ENCODE measurements at places on chromosomes 2 and 18.
A peak's percentile ranks its signal among the peaks of the same experiment; 100 is the strongest.

GRCh38 chr2:58512878-58513277 is 271.8 kb upstream of the FANCL start:
- DNase-seq, result no peak

- no peak for DNase-seq
Observed at GRCh38 chr2:53028225-53028624, 739.4 kb upstream of the CHAC2 start.

GRCh38 chr2:175207741-175208438 is 26.4 kb upstream of the ATP5MC3 start:
- no peak for DNase-seq

DNA sequence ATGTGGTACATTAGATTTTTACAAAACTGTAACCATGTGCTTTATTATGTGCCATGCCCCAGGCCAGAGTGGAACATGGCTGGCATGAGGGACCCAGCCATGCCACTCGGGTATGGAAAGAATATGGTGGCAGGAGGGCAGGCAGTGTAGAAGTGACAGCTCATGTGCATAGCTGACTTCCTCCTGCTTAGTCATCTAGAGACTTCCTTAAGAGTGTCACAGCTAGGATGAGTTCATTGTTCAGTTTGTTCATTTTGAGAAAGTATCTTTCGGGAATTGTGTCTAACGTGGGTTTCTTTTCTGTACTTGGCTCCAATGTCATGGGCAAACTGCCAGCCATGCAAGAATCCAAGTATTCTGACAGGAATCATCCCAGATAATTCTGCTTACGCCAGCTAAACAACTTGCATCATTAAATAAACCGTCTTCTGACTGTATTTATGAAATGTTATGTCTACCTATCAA is 94.3 kb upstream of the ITGB6 start:
- no peak for DNase-seq

GRCh38 chr2:189412330-189412953 is 28.8 kb upstream of the WDR75 start:
- peak; percentile 32 for DNase-seq

- no peak for DNase-seq
Observed at GRCh38 chr2:198220763-198221610, 416.6 kb downstream of the PLCL1 start.

DNA sequence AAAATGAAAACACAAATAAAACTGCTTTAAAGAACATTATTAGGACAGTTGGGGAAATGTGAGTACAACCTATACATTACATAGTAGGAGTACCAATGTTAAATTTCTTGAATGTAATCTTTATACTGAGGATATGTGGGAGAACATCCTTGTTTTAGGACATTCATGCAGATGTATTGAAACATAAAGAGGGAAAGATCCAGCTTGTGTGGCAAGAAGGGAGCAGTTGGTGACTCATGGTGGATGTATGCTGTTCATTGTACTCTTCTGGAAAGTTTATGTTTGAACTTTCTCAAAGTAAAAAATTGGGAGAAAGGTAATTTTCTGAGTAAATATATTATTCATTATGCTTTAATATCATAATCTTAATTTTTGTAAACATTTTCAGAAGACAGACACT is 132.1 kb upstream of the DLGAP1 start:
- DNase-seq, result no peak

DNA sequence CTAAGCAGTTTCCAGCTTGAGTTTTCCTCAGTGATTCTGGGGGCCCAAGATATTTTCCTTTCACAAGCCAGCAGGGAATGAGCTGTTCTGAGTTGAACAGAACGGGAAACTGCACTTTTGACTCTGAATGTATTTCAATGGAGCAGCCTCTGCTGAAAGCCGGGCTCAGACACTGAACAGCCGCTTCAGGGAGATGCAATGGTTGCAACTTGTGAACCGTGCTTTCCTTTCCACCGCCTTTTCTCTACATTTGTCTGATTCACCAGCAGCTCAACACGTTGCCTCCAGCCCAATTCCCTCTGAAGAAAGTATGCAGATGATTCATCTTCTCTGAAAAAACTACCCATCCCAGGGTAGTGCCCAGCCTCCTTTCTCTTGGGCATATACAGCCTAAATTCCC is 119.3 kb upstream of the PKDCC start:
- DNase-seq, result no peak

DNA sequence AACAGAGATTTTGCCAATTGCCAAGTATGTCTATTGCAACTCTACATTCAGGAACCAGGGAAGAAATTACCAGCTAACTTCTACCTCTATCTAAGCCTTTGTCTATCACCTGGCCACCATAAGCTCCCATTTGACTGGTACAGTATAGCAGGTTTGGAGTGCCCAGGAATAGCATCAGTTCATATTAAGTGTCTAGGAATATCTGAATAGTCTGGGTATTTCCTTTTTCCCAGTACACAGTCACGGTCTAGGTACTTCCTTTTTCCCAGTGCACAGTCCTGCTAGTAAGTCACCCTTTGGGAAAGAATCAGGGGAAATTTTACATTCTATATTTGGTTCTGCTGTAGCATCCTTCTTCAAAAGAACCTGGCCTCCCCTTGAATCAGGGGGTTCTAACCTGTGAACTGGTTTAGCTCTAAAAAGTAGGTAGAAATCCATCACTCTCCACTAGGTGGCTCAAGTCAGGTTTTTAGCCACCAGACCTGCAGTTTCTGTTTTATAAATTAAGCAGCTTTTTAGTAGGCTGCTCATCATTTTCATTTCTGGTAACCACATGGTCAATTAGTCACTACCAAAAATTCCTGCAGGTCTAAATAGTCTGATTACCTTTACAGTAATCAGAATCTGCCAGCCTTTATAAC is 49.3 kb upstream of the DNAJC10 start:
- no peak for DNase-seq

GRCh38 chr2:46065152-46065551 is 232.1 kb upstream of the EPAS1 start:
- DNase-seq, result no peak

DNA sequence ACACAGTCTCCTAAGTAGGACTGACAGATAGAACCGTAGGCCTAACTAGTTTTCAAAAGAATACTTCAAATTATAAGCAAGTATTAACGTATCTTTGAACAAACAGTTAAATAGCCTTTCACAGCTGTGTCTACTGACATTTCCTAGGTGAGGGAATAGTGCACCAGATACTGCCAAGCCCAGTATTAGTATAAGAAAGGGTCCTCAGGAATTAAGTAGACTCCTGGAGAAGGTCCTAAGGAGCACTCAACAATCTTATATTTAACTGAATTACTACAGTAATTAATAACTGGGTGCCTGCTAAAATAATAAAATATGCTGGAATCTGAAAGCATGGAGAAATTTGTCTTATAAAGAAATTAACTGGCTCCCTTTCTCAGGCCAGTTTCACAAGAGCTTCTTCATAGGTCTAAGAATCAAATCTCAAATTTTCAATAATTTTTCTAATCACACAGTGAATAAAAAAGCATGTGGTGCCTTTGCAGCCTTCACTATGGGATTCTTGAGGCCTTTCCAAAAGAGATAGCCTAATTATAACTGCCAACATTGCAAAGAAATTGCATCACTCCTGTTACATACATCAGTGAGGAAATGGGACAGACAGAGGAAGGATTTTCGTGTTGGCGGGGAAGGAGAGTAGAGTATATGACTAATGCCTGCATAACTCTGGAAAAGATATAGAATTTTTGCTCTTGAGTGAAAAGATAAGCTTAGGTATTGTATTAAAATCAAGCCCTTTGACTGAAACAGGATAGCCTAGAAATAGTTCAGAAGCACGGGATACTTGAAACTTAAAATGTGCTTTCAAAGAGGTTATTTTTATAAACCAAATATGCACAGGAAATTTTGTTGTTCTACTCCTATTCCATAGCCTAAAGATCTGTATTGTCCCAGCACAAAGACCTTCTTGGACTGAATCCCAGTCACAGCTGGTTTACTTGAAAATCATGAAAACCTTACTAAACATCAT is 228.6 kb upstream of the STK17B start:
- no peak for DNase-seq

DNA sequence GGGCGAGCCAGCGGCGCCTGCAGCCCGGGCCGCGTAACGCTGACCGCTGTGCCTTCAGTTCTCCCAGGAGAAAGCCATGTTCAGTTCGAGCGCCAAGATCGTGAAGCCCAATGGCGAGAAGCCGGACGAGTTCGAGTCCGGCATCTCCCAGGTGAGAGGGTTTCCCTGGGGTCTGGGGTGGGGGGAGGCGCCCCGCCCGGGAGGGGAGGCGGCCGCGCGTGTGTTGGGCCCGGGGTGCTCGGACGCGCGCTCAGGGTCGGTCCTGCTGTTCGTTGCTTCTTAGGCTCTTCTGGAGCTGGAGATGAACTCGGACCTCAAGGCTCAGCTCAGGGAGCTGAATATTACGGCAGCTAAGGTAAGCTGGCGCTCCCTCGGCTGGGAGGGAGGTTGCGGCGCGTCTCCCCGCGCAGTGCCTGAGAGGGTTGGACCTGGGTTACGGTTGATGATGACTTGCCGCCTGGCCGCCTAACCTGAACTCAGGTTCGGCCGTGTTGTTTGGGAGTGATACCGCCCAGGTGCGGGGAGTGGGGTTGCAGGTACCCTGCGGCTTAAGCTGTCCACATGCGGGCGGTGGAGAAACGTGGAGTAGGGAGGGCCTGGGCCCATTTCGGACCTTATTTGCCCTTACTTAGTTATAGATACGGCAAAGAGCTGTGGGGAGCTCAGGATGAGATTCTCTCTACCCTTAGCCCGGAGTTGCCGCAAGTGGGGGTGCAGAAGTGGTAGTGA is 638 bp downstream of the RPS7 start:
- peak; percentile 10 for DNase-seq

DNA sequence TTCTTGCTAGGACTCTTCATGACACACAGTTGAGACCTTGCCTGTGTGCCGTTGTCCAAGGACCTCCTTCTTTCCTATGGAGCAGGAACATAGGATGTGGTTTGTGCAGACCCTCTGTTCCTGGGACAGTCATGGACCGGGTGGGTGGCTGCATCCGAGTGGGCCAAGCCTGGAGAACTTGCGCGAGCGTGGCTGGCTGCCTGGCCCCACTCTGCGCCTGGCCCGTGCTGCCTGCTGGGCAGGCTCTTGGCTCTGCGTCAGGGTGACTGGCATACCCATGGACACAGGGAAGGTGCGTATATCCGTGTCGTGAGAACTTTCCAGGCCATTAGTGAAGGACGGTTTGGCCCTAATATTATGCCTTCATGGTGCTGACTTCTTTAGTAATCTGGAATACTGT is 68.2 kb downstream of the DCDC2C start:
- no peak for DNase-seq

- DNase-seq, result no peak
Observed at GRCh38 chr2:41998186-41999127, 49.4 kb upstream of the PKDCC start.

GRCh38 chr18:22900558-22901238 is 32.4 kb upstream of the RBBP8 start:
- no peak for DNase-seq

DNA sequence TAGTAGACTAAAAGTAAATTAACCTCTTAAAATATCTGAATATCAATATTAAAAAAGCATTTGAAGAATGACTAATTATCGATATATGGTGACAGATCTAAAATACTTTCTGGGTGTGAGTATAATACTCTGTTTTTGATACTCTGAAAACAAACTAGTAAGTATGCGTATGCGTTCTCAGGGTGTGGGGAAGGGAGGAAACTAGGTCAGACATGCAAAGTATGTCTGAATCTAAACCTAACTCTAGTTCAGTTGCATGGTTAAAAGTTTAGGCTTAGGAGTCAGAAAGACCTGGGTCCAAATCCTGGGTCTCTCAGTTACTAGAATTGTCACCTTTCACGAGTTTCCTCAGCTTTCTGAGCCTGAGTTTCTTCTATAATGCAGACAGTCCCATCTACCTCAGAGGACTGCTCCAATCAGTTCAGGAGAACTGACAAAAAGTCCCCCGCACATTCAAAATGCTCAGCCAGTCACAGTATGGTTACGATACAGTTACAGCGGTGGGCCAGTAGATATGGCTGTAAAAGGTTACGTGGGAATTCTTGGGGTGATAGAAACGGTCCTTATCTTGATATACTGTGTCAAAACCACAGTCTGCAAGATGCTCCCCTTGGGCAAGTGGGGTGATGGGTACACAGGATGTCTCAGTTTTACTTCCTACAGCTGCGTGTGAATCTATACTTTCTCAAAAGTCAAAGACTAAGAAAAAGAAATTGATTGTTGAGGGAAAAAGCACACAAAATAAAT is 29.2 kb downstream of the UNC50 start:
- DNase-seq, result peak; percentile 44

DNA sequence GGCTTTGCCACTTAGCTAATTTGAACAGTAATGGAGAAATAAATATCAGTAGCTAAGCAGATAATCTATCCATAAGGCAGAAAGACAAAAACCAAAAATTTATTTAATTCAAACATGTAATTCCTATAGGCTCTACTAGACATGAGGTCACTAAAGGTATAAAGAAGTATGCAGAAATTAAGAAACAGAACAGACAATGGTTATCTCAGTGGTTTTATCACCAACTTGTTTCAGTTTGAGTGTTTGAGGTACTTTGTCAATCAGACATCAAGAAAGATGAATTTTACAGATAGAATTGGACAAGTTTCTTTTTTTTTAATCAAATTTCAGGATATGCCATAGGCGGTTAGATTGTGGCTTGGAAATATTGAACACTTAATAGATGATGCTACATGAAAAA is 67.4 kb upstream of the ZEB2 start:
- DNase-seq, result no peak

GRCh38 chr2:18297534-18298058 is 262.9 kb downstream of the RDH14 start:
- DNase-seq, result no peak

- no peak for DNase-seq
Observed at GRCh38 chr2:168356477-168356835, 99.6 kb upstream of the CERS6 start.

DNA sequence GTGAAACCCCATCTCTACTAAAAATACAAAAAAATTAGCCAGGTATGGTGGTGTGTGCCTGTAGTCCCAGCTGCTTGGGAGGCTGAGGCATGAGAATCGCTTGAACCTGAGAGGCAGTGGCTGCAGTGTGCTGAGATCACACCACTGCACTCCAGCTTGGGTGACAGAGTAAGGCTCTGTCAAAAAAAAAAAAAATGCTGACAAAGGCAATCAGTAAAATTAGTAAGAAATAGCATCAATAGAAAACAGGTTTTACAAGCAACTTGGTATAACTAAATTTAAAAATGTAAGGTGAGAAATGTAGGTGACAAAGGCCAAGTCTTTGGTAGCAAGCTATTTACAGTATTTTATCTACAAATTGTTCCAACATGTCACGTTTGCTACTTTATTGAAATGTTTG is 421.4 kb upstream of the RGPD4 start:
- DNase-seq, result no peak

DNA sequence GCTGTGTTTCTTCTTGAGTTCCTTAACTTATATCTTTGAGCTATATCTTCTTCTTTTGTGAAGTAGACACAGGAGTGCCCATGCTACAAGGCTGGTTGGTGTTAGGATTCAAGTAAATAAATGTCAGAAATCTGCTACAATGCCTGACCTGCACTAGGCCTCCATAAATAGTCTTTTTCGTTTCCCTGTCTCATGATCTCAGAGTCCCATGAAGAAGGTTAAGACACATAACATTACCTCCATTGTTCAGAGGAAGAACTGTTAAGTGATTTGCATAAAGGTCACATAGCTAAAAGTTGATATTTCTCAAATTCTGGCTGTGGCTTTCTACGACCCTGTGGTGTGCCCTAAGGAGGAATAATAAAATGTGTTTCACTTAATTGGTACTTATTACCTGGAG is 228.4 kb downstream of the KCNS3 start:
- no peak for DNase-seq

GRCh38 chr2:169928463-169928864 is 101.2 kb downstream of the UBR3 start:
- DNase-seq, result no peak

- no peak for DNase-seq
Observed at GRCh38 chr2:20584399-20585358, 66.2 kb downstream of the HS1BP3 start.

- DNase-seq, result no peak
Observed at GRCh38 chr18:70036771-70037347, 89.2 kb upstream of the CD226 start.

Measured in activated gamma-delta T cell treated with Interleukin-2 at 50 U/mL for 16 hours (primary cell).